ENCODE measurements at places on chromosomes 7 and 10.
A peak's percentile ranks its signal among the peaks of the same experiment; 100 is the strongest.

GRCh38 chr7:149027055-149027454 lies 1.2 kb downstream of the PDIA4 start:
- DNase-seq = no peak

DNA sequence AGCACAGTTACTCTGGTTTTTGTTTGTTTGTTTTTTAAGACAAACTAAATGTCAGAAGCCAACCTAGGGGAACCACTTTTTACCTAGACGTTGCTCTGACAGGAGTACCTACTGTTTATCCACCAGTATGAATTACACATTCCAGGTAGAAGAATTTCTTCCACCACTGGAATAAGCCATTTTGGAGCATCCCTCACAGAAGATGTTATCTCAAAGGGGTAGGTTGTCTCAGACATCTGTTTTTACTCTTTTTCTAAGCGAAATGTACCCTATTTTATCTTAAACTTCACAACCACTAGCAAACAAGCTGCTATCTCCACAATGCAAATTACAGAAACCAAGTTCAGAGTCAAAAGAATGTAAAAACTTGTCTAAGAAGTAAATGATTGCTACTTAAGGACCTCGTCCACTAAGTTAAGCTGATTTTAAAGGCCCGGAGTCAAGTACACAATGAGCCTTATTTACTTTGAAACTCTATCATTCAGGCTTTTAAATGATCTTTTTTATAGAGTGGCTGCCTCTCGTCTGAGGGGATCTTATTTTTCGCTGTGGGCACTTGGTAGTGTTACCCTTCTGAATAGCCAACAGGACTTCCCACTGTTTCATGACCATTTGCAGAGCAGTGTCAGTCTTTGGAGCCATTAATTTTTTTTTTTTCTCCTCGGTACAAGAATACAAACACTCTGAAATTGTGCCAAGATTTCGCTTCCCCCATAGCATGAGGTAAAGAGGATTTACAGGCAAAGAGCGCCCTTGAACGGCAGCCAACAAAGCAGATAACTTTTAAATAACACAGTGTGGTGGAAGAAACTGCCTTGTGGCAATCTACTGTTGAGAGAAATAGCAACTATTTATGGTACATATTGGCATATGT lies 15.7 kb upstream of the ARMC3 start:
- DNase-seq = no peak

DNA sequence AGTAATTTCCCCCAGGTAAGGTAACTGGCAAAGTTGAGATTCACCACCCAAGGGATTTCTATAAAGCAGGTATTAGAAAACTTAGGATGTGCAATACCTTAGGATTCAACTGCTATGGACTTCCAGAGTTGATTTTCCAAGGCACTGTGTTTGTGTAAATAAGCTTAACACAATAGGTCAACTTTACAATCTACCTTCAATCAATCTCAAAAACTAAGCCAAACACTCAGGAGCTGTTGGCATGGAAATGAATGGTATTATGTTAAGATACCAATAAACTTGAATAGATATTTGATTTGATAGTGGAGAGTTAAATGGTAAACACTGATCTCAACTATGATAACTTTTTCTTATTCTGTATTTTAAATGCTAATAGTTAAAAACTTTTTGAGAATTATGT lies 762 bp upstream of the SEMA3E start:
- no peak for DNase-seq

DNA sequence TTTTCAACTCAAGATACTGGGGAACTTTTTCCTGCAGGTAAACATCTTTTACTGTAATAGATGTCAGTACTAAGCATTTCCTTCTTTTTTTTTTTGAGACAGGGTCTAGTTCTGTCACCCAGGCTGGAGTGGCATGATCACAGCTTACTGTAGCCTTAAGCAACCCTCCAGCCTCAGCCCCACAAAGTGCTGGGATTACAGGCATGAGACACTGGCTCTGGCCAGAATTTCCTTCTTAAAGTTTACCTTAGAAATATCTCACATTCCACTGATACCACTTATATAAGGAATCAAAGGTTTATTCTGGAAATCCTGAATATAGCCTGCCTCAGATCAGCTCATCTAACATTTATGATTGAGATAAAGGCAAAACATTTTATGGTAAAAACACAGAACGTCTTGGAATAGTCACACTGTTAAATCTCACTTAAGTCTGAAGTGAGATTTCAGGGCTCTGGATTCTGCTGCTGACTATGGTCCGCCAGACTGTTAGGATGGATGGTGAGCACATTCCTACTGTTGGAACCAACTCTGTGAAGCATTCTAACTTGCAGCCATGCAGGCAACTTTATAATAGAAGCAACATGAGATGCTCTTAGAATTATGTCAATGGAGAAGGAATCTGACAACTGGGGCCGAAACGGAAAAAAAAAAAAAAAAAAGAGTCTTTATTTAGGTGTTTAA lies 151.9 kb downstream of the ZMYND11 start:
- no peak for DNase-seq

DNA sequence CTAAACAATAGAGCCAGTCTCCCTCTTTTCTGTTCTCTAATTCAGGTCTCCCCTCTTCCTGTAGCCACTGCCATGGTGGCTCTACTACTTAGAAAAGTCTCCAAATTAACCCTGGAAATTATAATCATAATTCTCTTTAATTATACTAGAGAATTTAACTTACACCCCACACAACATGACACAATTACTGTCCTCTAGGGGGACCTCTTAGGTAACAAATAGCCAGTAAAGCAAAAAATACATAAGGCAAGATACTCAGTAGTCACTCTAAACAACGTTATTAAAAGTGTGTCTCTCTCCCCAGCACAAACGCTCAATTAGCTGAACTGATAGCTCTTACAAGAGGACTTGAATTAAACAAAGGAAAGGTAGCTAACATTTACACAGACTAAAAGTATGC lies 44.3 kb upstream of the ZNF107 start:
- no peak for DNase-seq

DNA sequence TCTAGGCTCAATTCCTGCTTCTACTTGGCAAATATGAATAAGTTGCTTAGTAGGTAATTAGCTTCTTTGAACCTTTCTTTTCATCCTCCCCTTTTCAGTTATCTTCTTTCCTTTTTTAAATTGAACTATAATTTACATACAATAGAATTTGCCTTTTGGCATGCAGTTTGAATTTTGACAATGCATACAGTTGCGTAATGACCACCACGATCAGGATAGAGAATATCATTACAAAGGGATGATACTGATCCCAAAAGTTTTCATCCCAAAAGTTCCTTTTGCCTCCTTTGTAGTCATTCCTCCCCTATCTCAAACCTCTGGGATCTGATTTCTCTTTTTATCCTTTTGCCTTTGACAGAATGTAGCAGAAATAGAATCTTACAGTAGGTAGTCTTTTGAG lies 164.4 kb downstream of the NOC3L start:
- no peak for DNase-seq

DNA sequence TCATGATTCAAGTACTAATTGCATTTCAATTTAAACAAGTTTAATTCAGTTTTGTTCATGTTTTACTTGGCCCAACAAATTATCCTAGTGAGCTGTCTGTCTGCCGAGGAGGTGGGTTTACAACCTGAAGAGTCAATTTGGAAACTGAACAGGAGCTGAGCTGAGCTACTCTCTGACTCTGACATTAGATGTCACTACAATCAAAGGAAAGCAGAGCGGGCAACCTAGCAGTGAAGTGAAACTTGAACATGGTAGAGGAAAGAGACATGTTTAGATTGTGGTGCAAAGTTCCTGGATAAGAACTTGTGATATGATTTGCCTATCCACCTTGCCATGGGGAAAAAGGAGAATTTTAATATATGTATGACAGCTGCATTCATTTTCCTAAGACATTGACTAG lies 9.6 kb upstream of the AGR3 start:
- DNase-seq = no peak

- no peak for DNase-seq
These were observed 101.6 kb downstream of the OTUD1 start for GRCh38 chr10:23540401-23541030.

GRCh38 chr10:4888236-4888635 lies 62.2 kb downstream of the AKR1E2 start:
- no peak for DNase-seq

DNA sequence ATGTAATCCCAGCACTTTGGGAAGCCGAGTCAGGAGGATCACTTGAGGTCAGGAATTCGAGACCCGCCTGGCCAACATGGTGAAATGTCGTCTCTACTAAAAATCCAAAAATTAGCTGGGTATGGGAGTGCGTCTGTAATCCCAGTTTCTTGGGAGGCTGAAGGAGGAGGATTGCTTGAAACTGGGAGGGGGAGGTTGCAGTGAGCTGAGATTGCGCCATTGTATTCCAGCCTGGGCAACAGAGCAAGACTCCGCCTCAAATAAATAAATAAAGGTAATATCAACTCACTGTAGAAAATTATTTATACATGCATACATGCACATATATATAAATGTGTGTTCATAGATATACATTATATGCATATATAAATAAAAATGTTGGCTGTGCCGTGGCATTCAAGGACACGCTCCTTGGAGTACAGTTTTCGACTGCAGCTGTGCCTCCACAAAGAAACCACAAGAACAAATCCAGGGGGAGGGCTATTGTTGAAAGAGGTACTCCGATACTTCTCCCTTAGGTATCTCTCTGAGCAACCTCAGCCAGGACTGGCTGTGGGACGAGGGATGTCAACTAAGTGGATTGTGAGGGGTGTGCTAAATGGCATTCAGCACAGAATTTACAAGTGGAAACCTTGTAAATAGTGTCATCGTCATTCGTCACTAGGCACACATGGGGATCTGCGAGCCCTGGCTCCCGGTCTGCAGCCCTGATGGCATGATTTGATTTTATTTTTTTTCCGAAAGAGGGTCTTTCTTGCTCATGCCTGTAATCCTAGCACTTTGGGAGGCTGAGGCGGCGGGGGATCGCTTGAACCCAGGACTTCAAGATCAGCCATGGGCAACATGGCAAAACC lies 49.3 kb downstream of the HIP1 start:
- no peak for DNase-seq

DNA sequence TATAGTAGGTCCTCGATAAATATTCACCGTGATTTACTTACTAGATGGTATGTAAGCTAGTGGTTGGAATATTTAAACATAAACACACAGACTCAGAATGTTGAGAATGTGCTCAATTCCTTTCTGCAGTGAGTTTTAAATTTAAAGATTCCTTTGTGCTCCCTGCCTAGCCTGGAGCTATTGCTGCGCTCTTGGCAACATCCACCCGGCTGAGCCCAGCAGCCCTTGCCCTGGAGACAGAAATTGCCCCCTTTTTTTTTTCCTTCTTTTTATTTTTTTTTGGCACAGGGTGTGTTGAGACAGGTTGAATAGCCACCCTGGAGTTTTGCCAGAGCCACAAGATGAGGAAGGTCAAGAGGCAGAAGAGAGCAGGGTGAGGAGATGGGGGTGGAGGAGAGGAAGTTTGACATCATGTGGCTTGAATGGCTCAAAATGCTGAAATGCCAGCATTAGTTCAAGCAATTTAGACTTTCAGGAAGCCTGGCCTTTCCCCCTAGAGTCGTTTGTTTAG lies 180.8 kb downstream of the PRKCQ start:
- DNase-seq = no peak

GRCh38 chr7:102125127-102125596 lies 161.5 kb upstream of the SH2B2 start:
- peak; percentile 80 for DNase-seq

DNA sequence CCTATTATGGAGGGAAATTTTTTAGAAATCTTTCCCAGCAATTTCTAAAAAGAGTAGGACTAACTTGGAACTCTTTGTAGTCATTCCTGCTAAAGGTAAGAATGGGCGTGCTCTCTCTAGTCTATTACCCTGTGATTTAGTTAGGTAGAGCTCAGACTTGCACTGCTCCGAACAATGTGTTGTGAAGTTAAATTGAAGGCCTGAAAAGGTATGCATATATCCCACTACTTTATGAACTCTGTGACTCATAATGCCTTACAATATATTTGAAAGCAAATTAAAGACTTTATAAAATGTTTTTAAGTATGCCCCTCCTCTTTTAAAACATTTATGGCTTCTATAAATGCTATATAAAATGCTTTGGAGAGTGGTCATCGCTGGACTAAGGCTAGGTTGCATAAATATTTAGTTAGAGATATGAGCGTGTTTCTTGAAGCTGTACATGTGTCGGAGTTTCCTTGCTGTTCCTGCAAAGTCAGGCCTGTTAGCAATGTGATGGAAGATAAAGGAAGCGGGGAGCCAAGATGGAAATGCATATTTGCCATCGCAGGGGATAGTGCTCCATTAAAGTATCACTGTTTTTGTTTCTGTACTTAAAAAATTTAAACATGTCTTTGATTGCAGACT lies 761.4 kb downstream of the LRMDA start:
- no peak for DNase-seq

Data from Right ventricle myocardium superior (tissue), 1 donor.